CD8-positive, alpha-beta T cell (primary cell): ENCODE measurements at places on chromosomes 6 and 20.
A peak's percentile ranks its signal among the peaks of the same experiment; 100 is the strongest.

DNA sequence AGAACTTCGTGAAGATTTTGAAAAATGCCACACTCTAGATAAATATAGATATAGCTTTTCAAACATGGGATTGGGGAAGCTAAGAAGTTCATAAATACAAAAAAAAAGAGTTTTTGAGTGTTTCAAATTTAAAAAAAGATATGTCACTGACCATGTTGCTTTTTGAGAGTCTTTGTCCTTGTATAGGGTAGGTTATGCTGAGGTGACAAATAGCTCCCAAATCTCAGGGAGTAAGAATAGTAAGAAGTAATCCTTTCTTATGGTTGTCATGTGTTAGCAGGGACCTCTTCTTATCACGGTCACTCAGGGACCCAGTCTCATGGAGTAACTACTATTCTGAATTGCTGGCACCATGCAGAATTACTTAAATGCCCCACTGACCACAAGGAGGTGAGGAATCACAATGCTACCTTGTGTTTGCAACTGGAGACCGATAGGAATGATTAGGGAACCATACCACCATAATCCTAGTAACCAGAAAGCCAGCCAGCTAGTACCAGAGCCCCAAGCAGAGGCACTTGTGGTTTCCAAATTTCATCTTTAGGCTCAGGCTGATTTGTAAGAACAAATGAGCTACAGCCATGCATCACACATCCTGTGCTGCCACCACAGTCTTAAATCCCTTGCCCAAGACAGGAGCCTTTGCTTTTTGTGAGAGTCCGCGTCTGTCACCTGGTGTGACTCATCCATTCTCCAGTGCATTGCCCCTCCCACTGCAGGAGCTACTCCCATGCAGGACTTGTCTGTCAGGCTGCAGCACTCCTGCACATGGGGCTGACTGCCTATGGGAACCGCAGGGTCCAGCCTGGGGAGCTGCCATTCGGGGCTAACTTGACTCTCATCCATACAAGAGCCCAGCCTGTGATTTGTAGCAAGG, 42.4 kb upstream of the ADGRF4 start:
- peak; percentile 29 for DNase-seq

- no peak for DNase-seq
Observed at GRCh38 chr6:39938773-39939654, 4.8 kb upstream of the MOCS1 start.

DNA sequence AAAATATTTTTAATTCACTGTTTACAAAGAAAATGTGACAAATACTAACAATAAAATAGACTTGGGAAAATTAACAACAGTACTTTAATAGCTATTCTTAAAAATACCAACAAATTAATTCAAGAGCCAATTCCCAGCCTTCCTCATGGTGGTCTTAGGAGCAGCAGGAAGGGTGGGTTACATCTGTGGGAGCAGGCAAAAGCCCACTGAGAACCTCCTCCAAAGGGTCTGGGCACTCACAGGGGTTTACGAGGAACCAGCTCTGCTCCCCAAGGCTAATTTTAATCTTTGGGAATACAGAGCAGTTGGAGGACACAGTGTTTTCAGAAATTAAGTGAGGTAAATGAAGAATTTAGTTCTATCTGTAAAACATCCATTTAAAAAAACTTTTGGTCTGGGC, 10.2 kb downstream of the SOD2 start:
- DNase-seq: no peak

GRCh38 chr6:20370393-20370792, 31.3 kb upstream of the E2F3 start:
- DNase-seq: peak; percentile 25

- peak; percentile 12 for DNase-seq
Observed at GRCh38 chr6:6918216-6918983, 189.4 kb upstream of the RREB1 start.

GRCh38 chr6:28880894-28881780, 42.6 kb downstream of the TRIM27 start:
- peak; percentile 63 for DNase-seq

DNA sequence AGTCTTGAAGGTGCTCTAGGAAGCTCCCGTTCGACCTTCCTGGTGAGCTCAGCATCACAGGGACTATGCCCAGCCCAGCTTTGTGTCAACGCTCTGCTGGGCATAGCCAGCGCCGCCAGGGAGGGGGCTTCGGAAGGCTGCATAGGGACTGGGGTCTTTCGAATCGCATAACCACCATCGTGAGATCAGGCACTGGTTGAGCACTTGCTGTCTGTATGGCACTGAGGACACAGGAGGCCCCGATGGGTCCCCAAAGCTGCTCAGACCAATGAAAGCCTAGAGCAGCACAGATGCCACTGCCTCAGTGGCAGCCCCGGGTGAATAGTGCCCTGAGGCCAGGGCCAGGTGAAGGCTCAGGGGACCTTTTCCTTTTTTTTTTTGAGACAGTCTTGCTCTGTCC, 96.7 kb downstream of the TAF4 start:
- no peak for DNase-seq

GRCh38 chr6:46959419-46959818, 37.7 kb upstream of the ADGRF5 start:
- no peak for DNase-seq

DNA sequence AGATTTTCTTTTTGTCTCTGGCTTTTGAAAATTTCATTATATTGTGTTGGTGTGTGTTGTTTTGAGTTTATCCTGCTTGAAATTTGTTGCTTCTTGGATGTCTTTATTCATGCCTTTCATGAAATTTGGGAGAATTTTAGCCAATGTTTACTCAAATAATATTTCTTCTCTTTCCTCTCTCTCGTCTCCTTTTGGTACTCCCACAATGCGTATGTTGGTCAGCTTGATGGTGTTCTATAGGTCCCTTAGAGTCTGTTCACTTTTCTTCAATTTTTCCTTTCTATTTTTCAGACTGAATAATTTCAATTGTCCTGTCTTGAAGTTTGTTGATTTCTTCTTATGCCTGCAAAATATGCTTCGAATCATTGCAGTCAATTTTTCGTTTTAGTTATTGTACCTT, 39.6 kb downstream of the SCP2D1 start:
- no peak for DNase-seq

DNA sequence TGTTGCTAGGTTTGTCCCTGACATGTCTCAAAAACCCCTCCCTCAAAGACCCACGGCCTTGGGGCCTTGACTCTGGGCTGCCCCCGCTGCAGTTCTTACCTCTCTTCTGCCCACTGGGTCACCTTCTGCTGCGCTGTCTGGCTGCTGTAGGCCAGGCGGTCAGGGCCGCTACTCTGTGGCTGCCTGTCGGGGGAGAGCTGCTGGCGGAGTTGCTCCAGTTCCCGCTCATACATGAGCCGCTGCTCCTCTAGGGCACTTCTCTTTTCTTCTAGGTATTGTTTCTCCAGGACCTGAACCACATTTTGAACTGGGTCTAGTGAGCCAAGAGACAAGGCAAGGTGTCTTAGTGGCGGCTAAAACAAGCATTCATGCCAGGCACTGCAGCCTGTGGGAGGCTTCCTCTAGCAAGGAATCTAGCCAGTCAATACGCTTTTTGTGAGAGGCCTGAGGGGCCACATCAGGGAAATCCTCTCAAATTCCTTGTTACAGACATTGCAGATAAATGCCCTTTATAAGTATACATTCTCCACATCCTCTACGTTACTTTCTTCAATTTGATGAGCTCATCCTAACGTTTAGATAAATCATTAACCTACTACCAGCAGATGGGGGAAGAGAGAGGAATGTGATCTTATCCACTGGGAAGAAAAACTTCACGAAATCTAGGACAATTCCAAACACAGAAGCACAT, 110.3 kb upstream of the NUP153 start:
- no peak for DNase-seq

DNA sequence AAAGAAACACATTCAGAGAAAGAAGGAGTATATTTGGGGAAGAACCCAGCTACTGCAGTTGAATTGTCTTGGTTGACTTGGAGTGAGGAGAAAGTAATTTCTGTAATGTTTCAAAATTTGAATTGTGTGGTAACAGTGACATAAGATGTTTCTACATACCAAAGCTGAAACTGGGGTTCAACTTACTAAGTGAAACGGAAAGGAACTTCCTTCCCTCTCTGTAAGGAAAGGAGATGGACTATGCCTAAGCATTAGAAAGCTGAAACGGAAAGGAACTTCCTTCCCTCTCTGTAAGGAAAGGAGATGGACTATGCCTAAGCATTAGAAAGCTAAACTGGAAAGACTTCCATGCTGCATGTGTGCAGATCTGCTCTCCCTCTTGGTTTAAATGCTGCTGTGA, 46.0 kb downstream of the HUS1B start:
- DNase-seq: no peak

DNA sequence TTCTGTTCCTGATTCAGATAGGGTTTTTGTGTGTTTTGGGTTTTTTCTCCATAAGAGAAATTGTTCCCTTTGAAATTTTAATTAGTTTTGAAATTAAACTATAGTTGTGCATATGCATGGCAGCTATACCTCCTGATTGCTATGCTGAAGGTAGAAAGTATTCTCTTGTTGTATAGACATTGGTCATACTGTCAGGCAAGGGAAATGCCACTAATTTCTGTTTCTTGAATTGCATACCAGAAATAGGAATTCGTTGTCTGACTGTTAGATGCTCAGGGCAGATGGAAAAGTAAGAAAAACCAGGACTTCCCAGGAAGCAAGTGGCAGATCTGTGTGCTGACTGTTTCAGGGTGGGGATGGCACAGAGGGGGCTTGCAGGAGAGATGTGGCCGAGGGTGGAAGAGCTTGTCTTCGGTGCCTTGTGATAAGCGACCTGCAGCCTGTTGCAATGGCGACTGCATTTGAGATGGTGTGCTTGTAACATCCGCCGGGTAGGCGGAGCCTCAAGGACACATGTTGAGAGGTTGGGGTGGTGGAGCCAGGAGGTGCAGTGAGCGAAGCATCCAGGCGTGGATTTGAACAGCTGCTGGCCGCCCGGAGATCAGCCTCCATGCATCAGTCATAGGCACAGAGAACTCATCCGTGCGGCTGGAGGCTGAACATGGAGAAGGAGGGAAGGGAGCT, 42.8 kb downstream of the RREB1 start:
- no peak for DNase-seq

DNA sequence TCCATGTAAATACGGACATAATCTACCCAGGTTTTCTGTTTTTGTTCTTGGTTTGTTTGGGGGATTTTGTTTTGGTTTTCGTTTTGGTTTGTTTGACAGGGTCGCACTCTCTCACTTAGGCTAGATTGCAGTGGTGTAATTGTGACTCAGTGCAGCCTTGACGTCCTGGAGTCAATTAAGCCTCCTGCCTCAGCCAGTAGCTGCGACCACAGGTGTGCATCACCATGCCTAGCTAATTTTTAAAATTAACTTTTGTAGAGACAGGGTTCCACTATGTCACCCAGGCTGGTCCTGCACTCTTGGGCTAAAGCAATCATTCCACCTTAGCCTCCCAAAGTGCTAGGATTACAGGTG, 37.8 kb upstream of the EYA4 start:
- DNase-seq: no peak

DNA sequence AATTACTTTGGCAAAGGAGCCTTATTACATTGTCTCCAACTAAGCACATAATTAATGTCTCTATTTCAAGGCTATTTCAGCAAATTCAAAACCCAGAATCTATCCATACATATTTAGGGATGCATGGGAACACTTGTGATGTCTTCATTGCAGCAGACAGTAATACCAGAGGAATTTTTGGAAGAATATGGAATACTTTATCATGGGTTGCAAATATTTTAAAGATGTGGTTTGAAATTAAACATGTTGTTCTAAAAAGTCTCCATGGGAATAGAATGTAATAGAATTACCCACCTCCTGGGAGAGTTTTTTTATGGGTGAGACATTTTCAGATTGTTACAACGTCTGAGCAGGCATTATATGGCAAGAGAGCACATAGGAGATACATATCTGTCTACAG, 170.8 kb downstream of the KCNQ5 start:
- no peak for DNase-seq

- peak; percentile 24 for DNase-seq
Observed at GRCh38 chr20:39268981-39269461, 306.9 kb downstream of the DHX35 start.

DNA sequence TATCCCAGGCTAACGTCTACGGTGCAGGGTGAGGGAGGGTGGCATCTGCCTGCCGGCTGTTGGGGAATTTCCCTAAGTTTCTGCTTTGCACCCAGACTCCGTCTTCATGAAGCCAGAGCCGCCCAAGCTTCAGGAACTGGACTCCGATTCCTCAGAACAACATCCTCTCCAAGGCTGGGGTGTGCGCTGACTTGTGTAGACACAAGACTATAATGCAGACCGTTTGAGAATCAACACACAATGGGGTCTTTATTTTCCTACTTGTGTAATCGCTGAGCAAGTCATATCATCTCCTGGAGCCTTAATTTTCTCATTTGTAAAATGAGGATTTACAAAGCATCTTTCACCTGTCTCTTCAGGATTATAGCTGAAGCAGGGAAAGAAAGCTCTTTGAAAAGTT, 160.5 kb upstream of the AGPAT4 start:
- no peak for DNase-seq

- no peak for DNase-seq
Observed at GRCh38 chr20:54023406-54023805, 47.0 kb downstream of the BCAS1 start.

DNA sequence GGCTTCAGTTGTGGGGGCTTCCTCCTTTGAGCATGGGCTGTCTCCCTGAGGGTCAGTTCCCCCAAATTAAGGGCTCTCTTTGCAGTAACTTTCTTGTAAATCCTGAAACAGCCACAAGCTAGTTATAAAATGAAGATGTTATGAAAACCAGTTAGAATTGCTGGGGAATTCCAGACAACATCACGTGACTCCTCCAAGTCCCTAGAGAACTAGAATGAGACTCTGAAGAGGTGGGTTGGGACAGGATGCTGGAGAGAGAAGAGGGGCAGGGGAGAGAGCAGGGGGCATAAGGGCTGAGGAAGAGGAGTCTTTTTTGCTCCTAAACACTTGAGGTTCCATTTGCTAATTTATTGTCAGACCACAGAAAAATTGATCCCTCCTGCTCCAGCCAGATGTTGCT, 380.3 kb downstream of the DHX35 start:
- DNase-seq: no peak

GRCh38 chr20:61573415-61574305, 321.6 kb downstream of the CDH4 start:
- no peak for DNase-seq

GRCh38 chr20:55514531-55514930, 490.8 kb downstream of the CBLN4 start:
- no peak for DNase-seq

DNA sequence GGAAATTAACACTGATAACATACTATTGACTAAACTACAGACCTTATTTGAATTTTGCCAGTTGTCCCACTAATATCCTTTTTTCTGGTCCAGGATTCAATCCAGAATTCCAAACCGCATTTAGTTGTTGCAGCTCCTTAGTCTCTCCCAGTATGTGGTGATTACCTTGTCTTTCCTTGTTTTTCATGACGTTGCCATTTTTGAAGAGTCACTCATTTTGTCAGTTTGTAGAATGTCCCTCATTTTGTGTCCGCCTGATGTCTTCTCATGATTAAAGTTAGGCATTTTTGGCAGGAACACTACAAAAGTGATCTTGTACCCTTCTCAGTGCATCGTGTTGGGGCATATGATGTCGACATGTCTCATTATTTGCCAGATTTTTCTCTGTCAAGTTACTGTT, 33.1 kb downstream of the DTD1 start:
- DNase-seq: no peak

- DNase-seq: no peak
Observed at GRCh38 chr20:43750774-43751166, 24.0 kb upstream of the GTSF1L start.
